ENCODE measurements at places on chromosomes 4 and X. TPM values are rescaled to one million over a fixed set of nuclear protein-coding genes. Genes with fewer than 3 reads are reported as not detected.

Gene FRG2
- total RNA-seq, result not detected

Gene MAGEA2B
- total RNA-seq, result not detected

Gene PCYT1B
- not detected for total RNA-seq

Gene TEX13B
- total RNA-seq, result not detected

Gene NXF2B
- total RNA-seq, result not detected

GRCh38 chrX:95893636-95894035, 791.0 kb upstream of the DIAPH2 start:
- H3K36me3 ChIP-seq, result no peaks in the 10 kb centered on the region
- H3K4me1 ChIP-seq, result no peaks in the 10 kb centered on the region
- no peak for DNase-seq
- H3K27ac ChIP-seq, result no peak overlapping the region
- H3K27me3 ChIP-seq, result no peaks in the 10 kb centered on the region

DNA sequence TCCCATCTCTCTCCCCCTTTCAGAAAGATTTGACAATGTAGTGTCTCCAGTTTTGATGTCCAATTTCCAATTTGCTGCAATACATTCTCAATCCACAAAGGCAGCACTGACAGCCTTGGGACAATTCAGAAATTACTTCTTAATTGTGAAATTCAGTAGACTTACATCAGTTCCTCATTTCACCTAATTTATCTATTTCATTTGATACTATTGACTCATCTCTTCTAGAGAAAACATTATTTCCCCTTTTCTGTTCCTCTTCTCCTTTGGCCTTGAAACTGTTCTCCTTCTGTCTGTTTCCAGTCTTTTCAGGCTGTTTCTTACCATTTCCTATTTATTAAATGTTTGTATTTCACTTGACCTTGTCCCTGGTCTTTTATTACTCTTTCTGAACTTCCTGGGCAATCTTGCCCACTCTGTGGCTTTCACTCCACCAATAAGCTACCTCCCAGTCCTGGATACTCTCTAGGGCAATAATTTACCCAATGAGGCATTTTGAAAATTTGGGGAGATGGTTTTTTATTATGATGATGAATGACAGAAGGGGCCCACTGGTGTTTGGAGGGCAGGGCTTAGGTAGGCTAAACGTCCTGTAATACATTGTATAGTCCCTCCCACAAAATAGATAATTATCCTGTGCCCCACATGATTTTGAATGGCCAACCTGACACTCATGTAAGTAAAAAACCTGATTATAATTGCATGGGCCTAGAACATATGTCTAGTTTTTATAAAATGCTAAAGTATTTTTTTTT, 498.0 kb upstream of the BOD1L1 start:
- H3K4me1 ChIP-seq, result no peaks in the 10 kb centered on the region
- no peak overlapping the region for H3K4me3 ChIP-seq
- no peak overlapping the region for H3K27ac ChIP-seq
- H3K27me3 ChIP-seq, result no peaks in the 10 kb centered on the region
- DNase-seq, result no peak

- H3K36me3 ChIP-seq, result no peaks in the 10 kb centered on the region
- H3K4me1 ChIP-seq, result no peaks in the 10 kb centered on the region
- H3K27me3 ChIP-seq, result no peaks in the 10 kb centered on the region
- H3K27ac ChIP-seq, result no peak overlapping the region
- H3K4me3 ChIP-seq, result no peak overlapping the region
Measured at GRCh38 chr4:117383468-117383867, 298.1 kb upstream of the TRAM1L1 start.

DNA sequence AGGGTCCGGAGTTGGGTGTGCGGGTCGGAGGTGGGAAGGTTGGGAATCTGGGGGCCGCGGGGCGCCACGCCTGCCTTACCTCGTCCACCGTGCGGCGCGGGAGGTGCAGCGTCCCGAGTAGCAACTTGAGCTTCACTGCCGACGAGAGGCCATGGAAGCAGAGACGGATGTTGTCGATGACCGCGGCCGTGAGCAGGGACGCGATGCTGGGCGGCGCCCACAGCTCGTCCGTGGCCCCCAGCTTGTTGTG, 178 bp downstream of the NELFA start:
- H3K4me3 ChIP-seq, result peak overlapping the region; percentile 78
- H3K36me3 ChIP-seq, result no peaks in the 10 kb centered on the region
- H3K27me3 ChIP-seq, result no peaks in the 10 kb centered on the region
- no peak for DNase-seq

GRCh38 chr4:182724414-182724813, 192.8 kb downstream of the DCTD start:
- DNase-seq, result no peak
- H3K4me3 ChIP-seq, result no peak overlapping the region

GRCh38 chr4:166165829-166166420, 292.9 kb downstream of the TLL1 start:
- no peak for DNase-seq
- H3K4me1 ChIP-seq, result no peaks in the 10 kb centered on the region
- no peak overlapping the region for H3K27ac ChIP-seq
- H3K36me3 ChIP-seq, result no peaks in the 10 kb centered on the region
- H3K27me3 ChIP-seq, result no peaks in the 10 kb centered on the region

DNA sequence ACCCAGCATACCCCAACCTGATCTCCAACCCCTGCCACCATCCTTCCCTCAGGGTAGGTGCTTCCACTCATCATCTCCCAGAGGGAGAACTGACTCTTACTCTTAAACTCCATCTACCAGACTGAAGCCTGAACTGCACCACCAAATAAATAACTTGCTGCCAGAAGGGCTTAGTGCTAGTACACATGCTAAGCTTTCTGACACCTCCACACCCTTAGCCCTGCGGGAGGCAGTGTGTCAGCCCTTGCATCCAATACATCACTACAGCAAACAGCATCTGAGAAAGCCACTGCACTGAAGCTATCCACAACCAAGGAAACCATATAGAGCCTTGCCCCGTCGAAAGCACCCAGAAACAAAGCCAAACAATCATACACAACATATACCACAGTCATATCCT, 68.6 kb upstream of the MCF2 start:
- H3K4me1 ChIP-seq, result no peaks in the 10 kb centered on the region
- H3K27ac ChIP-seq, result no peak overlapping the region
- H3K36me3 ChIP-seq, result no peaks in the 10 kb centered on the region
- H3K27me3 ChIP-seq, result no peaks in the 10 kb centered on the region
- no peak overlapping the region for H3K4me3 ChIP-seq
- no peak for DNase-seq

GRCh38 chr4:16694173-16694883, 204.1 kb downstream of the LDB2 start:
- DNase-seq, result no peak
- no peaks in the 10 kb centered on the region for H3K27me3 ChIP-seq
- no peak overlapping the region for H3K27ac ChIP-seq
- H3K36me3 ChIP-seq, result no peaks in the 10 kb centered on the region
- peaks cover 8% of the 10 kb centered on the region for H3K4me1 ChIP-seq

DNA sequence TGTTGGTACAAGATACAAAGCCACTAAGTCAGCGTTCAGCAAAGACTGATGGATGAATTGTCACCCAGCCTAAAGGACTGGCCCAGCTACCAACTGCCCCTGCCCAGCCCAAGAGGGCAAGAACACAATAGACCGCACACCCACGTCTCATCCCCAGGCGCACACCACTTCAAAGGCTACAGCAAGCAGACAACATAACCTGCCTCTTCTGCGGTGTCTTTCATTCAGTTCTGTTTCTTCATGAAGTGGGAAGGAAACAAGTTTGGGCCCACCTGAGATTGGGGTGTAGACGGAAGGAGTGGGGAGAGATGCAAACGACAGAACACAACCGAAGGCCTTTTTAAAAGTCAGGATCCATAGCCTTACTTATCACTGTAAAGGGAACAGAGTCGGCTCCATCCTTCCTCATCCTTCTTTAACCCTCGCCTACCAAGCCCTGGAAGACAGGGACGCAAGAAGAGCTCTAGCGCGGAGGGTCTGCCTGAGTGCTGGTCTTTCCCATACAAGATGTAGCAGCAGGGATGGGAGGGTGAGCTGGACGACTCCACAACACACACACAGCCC, 691 bp downstream of the SCARB2 start:
- peak overlapping the region; percentile 98 for H3K27ac ChIP-seq
- no peaks in the 10 kb centered on the region for H3K27me3 ChIP-seq
- no peaks in the 10 kb centered on the region for H3K36me3 ChIP-seq

- no peaks in the 10 kb centered on the region for H3K27me3 ChIP-seq
- no peaks in the 10 kb centered on the region for H3K36me3 ChIP-seq
- peaks cover 23% of the 10 kb centered on the region for H3K4me1 ChIP-seq
- no peak for DNase-seq
- no peak overlapping the region for H3K27ac ChIP-seq
- H3K4me3 ChIP-seq, result no peak overlapping the region
Measured at GRCh38 chr4:8355864-8356565, 84.5 kb downstream of the ACOX3 start.

GRCh38 chr4:155672342-155672741, 5.7 kb downstream of the GUCY1A1 start:
- no peak overlapping the region for H3K4me3 ChIP-seq
- H3K4me1 ChIP-seq, result no peaks in the 10 kb centered on the region
- H3K36me3 ChIP-seq, result no peaks in the 10 kb centered on the region

DNA sequence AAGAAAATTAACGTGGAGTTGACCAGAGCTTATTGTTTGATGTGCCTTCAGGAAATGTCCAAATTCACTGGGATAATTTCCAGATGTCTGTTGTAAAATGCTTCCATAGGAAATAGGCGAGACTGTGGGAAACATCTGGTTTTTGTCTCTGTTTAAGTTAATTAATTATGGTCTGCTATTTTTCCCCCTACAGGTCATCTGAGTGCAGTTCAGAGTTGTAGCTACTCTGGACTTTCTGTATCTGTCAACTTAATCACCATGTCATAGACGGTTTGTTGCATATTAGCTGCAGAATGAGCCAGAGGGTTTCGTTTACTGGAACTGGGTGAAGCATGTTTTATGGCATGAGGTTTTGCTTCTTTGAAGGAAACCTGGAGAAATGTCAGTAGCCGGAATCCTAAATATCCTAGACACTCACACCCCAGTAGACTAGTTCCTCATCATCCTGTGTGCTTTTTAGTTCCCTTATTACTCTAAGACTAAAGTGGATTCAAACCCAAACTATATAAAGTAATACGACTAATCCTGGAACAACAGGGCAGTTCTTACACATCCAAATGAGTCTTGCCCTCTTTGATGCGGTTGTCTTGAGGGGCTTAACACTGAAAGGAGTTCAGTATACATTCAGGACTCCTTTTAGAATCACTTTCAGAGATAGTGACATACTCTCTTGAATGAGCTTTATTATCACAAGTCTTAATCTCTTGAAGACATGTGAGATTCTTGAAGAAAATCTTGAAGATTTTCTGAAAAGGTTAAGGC, 62.5 kb downstream of the PPEF1 start:
- DNase-seq, result no peak
- H3K27me3 ChIP-seq, result no peaks in the 10 kb centered on the region
- H3K27ac ChIP-seq, result no peak overlapping the region
- H3K36me3 ChIP-seq, result no peaks in the 10 kb centered on the region
- no peak overlapping the region for H3K4me3 ChIP-seq
